ENCODE measurements at places on chromosomes 6 and 20. TPM values are rescaled to one million over a fixed set of nuclear protein-coding genes. Genes with fewer than 3 reads are reported as not detected.
A peak's percentile ranks its signal among the peaks of the same experiment; 100 is the strongest.

Gene RAET1E
- not detected for total RNA-seq

Gene ERVFRD-1
- not detected for total RNA-seq

Gene MICAL1
- 96.9 TPM for total RNA-seq

Gene GRM1
- not detected for total RNA-seq

- DNase-seq, result no peak
- H3K27ac ChIP-seq, result no peak overlapping the region
- H3K36me3 ChIP-seq, result peaks cover 17% of the 10 kb centered on the region
Measured at GRCh38 chr6:88804701-88805100, 158.7 kb downstream of the RNGTT start.

- peak overlapping the region; percentile 19 for H3K4me3 ChIP-seq
- H3K4me1 ChIP-seq, result no peaks in the 10 kb centered on the region
- peaks cover 5% of the 10 kb centered on the region for H3K27me3 ChIP-seq
- no peaks in the 10 kb centered on the region for H3K36me3 ChIP-seq
- no peak overlapping the region for H3K27ac ChIP-seq
Measured at GRCh38 chr20:63552481-63553249, 1.3 kb upstream of the FNDC11 start.

DNA sequence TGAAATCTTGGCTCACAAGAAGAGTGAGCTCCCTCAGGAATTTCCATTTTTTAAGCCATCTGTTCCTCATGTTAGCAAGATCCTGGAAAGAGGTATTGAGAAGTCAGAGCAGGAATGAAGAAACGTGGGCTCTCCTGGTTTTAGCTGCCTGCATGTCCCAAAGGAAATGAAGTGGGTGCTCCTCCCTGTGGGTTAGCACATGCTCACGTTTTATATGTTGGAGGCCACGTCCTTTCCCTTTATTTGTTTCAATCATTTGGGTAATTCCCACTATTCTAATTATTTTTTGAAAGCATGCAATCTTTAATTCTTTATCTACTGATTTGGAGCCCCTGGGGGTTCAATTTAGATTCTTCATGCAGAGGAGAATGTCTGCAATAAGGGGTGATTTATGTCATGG is 4.3 kb upstream of the MAP3K4 start:
- DNase-seq, result no peak
- peaks cover 2% of the 10 kb centered on the region for H3K36me3 ChIP-seq
- H3K4me1 ChIP-seq, result no peaks in the 10 kb centered on the region

- no peak overlapping the region for H3K27ac ChIP-seq
- H3K4me1 ChIP-seq, result peaks cover 3% of the 10 kb centered on the region
- peaks cover 8% of the 10 kb centered on the region for H3K36me3 ChIP-seq
- H3K27me3 ChIP-seq, result no peaks in the 10 kb centered on the region
- no peak for DNase-seq
Measured at GRCh38 chr6:140586426-140587061, 1212.1 kb upstream of the CITED2 start.

- H3K27ac ChIP-seq, result no peak overlapping the region
- DNase-seq, result no peak
- H3K4me3 ChIP-seq, result no peak overlapping the region
Measured at GRCh38 chr20:13913131-13913530, 77.3 kb downstream of the SEL1L2 start.

DNA sequence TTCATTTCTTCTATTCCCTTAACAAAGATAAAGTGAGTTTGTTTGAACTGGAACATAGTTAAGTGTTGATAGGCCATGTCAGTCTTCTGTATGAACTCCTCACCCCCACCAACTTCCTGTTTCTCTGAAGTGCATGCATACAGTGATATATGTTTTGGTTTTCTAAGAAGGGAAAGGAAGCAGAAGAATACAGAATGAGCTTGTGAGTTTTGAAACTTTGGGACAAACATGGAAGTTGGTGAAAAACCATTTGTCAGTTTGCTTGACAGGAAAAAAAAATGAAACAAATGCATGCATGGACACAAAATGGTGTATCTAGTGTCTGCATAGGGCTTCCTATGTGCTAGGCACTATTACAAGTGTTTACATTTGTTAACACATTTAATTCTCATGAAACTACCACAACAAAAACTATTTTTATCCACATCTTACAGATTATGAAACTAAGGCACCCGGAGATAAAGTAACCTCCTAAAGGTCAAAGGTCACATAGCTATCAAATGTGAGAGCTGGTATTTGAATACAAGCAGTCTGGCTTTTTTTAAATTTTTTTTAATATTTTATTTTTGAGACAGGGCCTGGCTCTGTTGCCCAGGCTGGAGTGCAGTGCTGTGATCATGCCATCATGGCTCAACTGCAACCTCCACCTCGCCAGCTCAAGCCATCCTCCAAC is 105.9 kb downstream of the ADGRB3 start:
- DNase-seq, result no peak
- no peak overlapping the region for H3K27ac ChIP-seq
- H3K4me3 ChIP-seq, result no peak overlapping the region
- no peaks in the 10 kb centered on the region for H3K4me1 ChIP-seq

DNA sequence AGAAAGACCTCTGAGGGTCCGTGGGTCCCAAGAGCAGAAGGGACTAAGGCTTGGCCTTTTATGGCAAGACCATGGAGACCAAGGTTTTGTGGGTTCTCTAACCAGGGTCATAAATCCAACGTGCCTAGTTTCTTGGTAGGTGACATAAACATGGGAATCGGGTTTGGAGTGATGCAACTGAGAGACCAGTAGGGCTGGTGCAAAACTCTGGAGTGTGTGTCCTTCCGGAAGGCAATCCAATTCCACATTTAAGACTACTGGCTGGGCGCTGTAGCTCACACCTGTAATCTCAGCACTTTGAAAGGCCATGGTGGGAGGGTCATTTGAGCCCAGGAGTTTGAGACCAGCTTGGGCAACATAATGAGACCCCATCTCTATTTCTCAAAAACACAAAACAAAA is 116.5 kb upstream of the ARG1 start:
- peaks cover 11% of the 10 kb centered on the region for H3K27me3 ChIP-seq
- no peaks in the 10 kb centered on the region for H3K36me3 ChIP-seq
- no peak overlapping the region for H3K4me3 ChIP-seq
- no peak for DNase-seq

DNA sequence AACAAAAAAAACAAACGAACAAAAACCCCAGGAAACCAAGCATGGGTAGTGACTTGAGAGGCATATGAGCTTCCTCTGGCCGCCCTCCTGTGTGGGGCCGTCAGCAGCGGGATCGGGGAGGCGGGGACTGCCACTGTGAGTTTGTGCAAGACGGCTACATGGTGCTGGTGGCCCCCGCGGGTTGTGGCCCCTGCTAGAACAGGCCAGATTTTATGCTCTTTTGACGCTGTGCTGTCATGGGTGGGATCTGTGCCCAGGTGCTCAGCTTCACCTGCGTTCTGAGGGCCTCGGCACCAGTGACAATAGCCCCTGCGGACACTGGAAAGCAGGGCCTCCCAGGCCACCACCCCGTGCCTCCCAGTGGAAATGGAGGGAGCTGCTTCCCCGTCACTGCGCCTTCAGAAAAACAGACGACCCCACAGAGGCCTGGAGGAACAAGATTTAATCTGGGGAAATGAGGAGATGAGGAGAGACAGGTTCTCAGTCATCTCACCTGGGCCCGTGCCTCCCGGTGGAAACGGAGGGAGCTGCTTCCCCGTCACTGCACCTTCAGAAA is 4.7 kb upstream of the KCNQ2 start:
- no peak overlapping the region for H3K4me3 ChIP-seq
- peaks cover 39% of the 10 kb centered on the region for H3K27me3 ChIP-seq
- no peaks in the 10 kb centered on the region for H3K36me3 ChIP-seq
- no peaks in the 10 kb centered on the region for H3K4me1 ChIP-seq

- H3K4me1 ChIP-seq, result peaks cover 9% of the 10 kb centered on the region
- no peaks in the 10 kb centered on the region for H3K27me3 ChIP-seq
- H3K36me3 ChIP-seq, result no peaks in the 10 kb centered on the region
- H3K4me3 ChIP-seq, result no peak overlapping the region
- H3K27ac ChIP-seq, result no peak overlapping the region
Measured at GRCh38 chr6:140908505-140908904, 1224.2 kb upstream of the GJE1 start.

DNA sequence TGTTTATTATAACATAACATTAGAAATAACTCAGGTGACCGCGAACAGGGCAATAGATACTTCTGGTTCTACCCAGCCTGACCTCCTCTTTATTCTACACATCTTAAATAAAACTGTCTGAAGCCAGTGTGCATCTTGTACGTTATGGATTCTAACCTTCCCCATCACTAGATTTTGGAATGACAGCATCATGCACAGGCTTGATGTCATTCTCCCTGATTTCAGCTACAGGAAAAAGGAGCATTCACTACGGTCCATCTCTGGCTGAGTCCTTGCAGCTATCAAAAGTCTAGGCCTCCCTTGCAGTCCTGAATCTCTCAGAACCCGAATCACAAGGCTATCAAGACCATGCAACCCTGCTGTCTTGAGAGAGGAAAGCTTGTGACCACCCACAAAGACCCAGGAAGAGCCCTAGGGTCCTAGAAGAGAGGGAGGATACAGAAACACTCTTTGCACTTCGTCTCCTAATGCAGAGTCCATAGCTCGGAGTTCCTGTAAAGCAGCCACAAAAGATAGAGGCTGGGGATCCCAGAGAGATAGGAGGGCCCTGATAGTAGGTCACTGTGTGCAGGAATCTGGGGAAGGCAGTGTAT is 845 bp downstream of the HLA-DPA1 start:
- no peaks in the 10 kb centered on the region for H3K36me3 ChIP-seq
- DNase-seq, result no peak
- H3K27me3 ChIP-seq, result peaks cover 28% of the 10 kb centered on the region
- H3K4me1 ChIP-seq, result no peaks in the 10 kb centered on the region
